ENCODE measurements at places on chromosomes 2 and 18.

DNA sequence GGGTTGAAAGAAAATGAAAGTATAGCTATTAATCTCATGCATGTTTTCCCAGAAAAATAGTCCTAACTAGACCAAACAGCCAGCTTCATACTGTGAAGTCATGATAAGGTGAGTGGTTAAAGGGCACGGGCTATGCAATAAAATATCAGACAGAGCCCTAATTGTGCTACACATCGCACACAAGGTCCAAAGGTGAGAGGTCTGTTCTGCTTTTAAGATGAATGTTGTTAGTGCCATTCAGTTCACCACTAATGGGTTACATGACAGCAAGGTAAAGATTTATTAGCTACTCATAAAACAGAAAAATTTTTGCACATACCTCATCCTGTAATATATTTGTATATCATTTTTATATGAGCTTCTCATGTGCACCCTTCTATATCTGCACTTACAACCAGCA lies 105.0 kb upstream of the STK17B start:
- no peak for DNase-seq

DNA sequence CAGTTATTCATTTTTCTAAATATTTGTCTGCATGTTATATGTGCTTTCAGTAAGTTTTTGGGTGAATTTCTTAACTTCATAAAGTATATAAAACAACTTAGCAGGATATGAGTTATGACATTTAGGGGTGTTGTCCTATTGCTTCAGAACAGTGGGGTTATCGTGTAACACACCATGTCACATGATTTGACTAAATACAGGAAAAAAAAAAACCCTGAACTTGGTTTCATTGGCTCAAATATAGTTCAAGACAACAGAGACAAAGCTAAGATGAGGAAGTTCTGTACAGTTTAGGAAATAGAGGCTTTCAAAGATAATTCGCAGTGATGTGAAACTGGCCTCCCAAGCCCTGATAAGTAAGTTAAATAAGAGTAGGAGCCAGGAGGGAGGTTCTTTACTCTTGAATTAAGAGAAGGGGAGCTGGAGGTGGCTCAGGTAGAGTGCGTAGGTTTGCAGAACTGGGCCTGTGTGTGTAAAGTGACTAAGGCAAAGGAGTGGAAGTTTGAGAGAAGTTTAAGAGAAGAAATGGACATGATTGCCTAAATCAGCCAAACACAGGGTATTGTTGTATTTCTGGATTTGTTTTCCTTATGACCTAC lies 53.9 kb downstream of the LIMS1 start:
- no peak for DNase-seq

DNA sequence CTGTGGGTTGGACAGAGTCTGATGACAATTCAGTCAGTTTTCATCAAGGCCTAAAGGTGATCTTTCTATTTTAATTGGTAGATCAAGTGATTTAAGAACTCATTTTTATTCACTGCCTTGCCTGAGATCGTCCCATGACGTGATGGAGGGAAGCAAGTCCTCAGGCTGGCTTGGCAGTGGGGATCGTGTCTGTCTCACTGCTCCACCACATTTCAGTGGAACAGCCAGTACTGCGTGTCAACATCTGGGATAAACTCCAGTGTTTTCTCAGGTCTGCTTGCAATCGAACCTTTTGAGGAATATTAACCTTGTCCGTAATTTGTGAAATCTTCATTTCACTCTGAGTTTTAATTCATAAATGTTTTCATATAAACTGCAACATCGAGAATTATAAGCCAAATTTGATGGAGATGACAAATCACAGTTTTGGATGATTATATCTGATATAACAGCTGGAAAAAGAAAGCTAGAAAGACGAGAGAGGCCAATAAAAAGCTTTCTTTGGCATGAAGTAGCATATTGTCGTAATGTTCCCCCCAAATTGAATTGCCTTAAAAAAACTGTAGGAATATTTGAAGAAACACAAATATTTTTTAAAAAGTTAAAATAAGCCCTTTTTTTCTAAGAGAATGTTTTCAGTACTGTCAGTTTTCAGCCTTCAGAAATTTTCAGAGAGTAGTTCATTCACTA lies 414.7 kb upstream of the SPRED2 start:
- no peak for DNase-seq

GRCh38 chr2:147644491-147644890 lies 200.3 kb upstream of the ACVR2A start:
- DNase-seq: no peak

- DNase-seq: no peak
These were observed 67.2 kb upstream of the OTOS start for GRCh38 chr2:240207661-240208060.

GRCh38 chr2:25615386-25615785 lies 58.0 kb downstream of the DTNB start:
- no peak for DNase-seq

DNA sequence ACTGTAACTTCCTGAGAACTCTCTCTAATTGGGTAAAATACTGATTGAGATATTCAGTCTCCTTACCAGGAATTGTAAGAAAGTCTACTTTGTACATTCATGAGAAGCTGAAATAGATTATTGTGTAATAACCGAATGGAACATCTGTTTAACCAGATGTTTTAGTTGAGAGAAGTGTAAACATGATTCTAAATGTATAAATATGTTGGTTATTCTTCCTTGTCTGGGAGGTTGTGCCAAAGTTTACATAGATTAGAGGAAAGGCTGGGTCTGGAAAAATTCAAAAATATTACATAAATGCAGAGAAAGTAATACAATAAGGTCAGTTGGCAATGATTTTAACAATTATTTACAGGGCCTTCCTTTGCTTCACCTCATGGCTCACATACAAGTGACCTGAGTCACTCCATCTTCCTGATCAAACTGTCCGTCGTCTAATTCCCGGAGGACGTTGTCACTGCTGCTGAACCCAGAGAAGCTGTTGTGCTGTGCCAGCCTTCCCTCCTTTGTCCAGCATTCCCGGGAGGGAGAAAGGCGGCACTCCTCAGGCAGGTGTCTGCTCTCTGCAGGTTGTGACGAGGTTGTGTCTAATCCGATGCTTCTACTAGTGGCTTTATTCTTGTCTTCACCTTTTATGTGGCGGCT lies 55.9 kb downstream of the MOB4 start:
- DNase-seq: no peak

GRCh38 chr2:197126630-197127352 lies 183.8 kb downstream of the ANKRD44 start:
- DNase-seq: no peak

- DNase-seq: no peak
These were observed 106.0 kb downstream of the KIAA1328 start for GRCh38 chr18:36934884-36935283.

- DNase-seq: no peak
These were observed 96.9 kb upstream of the RMP24 start for GRCh38 chr18:35875566-35875965.

DNA sequence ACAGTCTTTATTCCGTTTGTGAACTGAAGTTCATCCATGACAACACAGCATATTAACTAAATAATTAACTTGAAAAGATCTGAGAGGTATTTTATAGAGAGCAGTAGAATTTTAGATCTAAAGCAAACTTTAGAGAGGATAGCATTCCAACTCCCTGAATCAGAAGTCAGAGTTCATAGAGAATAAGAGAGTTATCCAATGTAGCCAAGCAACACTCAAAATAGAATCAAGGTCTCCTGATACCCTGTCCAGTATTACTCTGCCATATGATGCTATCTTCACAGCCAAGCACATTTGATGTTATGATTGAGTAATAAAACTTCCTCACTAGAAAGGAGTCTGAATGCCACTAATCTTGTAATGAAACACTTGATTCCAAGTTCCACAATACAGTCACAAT lies 55.5 kb downstream of the RIT2 start:
- DNase-seq: no peak

GRCh38 chr18:39622431-39622830 lies 2056.8 kb upstream of the CELF4 start:
- no peak for DNase-seq

DNA sequence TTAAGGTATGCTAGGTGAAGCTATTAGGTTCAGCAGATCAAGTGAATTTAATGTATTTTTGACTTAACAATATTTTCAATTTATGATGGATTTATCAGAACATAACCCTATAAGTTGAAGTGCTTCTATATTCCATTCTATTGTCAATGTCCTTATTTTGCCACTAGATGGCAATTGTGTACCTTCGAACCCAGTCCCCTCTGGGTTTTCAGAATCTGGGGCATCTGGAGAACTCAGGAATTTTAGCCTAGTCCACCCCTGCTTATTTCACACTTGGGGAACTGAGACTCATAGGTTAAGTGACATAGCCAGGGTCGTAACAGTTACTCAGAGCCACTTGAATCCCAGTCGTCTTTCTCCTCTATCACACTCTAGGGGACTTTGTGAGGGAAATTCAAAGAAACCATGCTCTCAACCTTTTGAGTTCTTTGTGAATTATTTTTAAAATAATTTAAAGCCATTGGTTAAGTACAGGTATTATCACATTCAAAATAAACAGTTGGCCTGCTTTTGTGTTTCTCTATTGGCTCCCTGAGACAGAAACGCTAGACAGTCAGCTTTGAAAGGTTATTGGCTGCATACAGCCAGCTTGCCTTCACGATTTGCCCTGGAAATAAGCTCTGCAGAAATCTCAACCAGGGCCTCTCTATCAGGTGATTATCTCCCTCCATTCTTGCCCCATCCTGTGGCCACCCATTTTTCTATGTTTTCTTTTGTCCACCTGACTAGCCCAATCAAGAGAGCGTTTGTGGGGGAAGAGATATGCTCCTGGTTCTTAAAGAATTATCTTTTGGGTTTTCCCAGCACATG lies 145.0 kb downstream of the TTC27 start:
- no peak for DNase-seq

DNA sequence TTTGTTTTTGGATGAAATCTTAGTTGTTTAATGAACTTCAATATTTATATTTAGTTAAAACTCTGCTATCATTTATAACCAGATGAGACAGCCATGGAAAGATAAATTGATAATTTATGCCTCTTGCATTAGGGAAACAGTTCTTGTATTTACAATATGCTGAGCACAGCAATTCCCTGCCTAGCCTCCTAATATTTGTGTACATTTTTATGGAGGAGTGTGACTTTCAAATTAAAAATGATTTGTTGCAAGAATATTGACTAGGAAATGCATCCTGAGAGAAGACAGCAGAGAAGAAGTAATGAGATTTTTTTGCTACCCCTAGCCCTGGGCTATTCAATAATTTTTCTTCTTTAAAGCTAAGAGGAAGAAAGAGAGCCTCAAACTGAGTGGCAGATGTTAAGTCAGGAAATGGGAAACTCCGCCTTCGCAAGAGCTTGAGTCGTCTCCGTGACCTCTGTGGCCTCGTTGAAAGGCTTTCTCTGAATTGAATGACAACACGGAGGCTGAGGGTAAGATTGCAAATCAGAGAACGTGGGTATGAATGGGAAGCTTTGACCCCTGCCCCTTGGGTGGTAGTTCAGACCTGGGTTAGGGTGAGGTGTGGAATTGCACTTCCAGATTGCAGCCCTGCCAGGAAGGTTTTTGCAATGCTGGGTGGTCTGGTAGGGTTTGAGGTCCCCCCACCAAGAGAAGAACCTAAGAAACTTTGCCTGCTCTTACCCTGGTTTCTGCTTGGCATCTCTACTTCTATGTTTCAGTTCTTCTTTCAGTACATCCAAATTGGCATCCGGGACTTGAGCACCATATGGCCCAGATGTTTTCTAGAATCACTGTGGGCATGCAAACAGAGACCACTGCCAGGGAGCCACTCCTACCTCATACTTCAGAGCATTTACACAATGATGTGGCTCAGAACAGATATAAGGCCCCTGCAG lies 210.3 kb upstream of the RBMS1 start:
- DNase-seq: no peak

GRCh38 chr18:61129001-61129400 lies 204.2 kb upstream of the CDH20 start:
- DNase-seq: no peak

GRCh38 chr18:50548160-50548559 lies 11.7 kb upstream of the MAPK4 start:
- DNase-seq: no peak

DNA sequence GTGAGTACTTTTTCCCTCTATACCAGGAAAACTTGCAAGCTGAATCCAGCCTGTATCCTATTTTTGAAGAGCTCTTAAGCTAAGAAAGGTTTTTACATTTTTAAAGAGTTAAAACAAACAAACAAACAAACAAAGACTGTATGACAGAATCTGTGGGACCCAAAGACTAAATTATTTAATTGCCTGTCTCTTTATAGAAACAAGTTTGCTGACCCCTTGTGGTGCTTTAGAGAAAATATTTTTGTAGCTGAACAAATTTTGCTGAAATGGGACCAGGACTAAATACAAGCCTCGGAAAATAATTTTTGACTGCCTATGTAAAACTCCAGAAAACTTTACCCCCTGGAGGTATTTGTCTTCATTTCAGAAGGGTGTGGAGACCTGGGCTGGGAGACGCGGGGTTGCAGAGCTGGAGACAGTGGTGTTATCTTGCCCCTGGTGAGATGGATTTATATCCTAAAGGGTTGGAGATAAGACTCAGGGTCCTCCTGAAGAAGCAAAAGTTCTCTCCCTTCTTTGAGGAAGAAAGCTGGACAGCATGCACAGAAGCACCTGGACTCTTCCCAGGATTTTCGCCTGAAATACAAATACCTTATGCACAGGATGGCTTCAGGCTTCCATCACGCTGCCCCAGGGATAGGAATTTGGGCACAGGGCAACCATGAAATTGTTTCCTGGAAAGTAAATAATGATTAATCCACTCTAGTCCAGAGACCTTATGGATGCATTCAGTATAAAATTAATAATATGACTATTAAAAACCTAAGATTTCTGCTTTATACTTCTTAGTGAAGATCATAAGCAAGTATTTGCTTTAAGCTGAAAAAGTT lies 54.3 kb downstream of the TMX3 start:
- DNase-seq: no peak

GRCh38 chr2:156156580-156156979 lies 175.9 kb downstream of the NR4A2 start:
- no peak for DNase-seq

GRCh38 chr2:119289093-119289492 lies 65.5 kb downstream of the STEAP3 start:
- DNase-seq: no peak

DNA sequence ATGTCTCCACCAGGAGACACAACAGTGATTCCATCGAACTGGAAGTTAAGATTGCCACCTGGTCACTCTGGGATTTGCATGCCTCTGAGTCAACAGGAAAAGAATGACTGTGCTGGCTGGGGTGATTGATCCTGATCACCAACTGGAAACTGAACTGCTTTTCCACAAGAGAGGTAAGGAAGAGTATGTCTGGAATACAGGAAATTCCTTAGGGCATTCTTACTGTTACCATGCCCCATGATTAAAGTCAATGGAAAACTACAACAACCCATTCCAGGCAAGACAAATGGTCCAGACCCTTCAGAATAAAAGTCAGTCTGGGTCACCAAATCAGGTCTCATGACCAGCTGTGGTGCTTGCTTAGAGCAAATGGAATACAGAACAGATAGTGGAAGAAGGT lies 12.0 kb upstream of the DDX1 start:
- DNase-seq: no peak

DNA sequence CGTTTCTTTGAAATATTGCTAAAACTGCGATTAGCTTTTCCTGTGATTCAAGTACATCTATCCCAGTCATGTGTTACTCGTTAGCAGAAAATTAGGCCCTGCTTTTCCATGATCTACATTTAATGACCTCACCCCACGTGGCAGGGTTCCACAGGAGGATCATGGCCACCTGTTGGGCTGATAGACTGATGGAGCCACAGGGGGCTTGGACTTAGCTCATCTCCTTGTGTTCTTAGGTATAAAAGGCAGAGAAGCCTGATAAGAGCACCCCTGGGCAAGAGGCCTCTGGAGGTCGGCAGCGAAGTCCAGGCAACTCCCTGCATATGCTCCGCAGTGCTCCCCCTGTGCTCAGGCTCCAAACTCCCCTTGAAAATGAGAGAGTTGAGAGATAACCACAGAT lies 12.9 kb downstream of the FZD7 start:
- DNase-seq: no peak

Measured in T1000 (cell line).